ENCODE measurements at places on chromosomes 3 and 15.
A peak's percentile ranks its signal among the peaks of the same experiment; 100 is the strongest.

DNA sequence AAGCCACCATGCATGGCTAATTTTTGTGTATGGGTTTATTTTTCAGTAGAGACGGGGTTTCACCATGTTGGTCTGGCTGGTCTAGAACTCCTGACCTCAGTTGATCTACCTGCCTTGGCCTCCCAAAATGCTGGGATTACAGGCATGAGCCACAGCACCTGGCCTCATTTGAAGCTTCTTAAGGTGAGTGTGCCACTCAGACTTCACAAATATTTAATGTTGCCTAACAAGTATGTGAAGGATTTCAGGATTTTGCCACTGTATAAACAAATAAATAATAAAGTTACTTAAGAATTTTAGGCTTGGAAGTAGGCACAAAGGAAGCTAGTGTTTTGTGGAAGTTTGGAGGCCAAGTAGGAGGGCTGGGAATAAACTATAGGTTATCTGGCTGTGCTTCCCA is 73.5 kb downstream of the FGF12 start:
- no peak for DNase-seq

- no peak for DNase-seq
Measured at GRCh38 chr3:61936344-61936937, 375.1 kb downstream of the PTPRG start.

- no peak for DNase-seq
Measured at GRCh38 chr3:133453383-133453782, 53.5 kb downstream of the BFSP2 start.

DNA sequence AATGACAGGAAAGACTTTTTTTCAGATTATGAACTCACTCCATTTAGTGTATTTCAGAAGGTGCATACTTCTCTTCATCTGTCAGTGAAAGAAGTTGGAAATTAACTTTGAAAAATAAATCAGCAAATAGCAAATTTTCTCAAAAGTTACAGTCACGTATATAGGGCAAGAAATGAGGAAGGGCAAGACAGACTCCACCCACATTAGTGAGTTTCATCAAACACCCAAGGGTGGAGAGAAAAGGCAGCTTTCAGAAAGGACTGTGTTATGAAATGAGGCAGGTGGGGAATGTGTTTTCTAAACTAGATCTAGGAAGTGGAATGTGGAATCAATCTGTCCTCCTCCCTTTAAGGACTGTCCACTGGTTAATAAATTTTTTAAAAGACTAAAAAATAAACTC is 2.9 kb downstream of the SLC22A13 start:
- DNase-seq: no peak

GRCh38 chr15:68328443-68328842 is 50.9 kb downstream of the FEM1B start:
- no peak for DNase-seq

- DNase-seq: no peak
Measured at GRCh38 chr3:14431452-14431916, 29.1 kb downstream of the SLC6A6 start.

DNA sequence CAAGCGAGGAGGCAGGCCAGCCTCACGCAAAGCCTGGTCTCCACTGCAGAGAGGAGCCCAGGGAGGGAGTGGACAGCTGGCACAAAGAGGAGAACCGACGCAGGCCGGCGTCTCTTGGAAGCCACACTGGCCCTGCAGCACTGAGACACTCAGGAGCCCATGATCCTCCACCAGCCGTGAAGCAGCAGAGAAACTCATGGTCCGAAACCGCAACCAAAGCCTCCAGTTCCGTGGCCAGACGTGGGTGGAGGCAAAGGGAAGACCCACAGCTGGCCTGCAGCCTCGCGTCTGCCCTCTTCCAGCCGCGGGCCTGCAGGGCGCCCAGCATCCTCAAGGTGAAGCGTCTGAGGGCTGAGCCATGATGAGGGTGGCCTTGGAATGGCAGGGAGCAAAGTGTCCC is 62.2 kb upstream of the SEC61A1 start:
- no peak for DNase-seq

DNA sequence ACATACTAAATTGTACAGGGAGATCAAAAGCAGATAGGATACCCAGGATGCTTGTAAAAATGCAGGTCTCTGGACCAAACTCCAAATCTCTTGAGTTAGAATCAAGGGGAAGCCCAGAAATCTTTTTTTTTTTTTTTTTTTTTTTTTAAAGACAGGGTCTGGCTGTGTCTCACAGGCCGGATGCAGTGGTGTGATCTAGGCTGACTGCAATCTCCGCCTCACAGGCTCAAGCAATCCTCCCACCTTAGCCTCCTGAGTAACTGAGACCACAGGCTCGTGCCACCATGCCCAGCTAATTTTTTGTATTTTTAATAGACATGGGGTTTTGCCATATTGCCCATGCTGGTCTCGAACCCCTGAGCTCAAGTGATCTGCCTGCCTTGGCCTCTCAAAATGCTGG is 373.5 kb downstream of the SHQ1 start:
- DNase-seq: no peak

DNA sequence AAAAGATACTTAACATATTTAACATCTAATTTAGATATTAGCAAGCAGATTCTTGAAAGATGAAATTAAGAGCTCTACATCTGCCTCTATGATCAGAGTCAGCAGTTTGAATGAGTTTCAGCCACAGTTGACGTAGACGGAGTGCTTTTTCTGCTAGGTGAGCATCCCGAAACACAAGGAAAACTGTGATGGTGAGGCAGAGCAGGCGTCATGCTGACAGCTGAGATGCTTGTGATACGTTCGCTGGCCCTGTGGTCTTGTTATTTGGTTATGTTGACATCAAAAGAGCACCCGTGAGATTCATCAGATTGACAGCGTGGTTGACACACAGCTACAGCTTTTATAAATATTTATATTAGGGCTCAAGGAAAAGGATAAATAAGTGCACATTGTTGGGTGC is 19.6 kb upstream of the GOLGA8B start:
- DNase-seq: no peak

DNA sequence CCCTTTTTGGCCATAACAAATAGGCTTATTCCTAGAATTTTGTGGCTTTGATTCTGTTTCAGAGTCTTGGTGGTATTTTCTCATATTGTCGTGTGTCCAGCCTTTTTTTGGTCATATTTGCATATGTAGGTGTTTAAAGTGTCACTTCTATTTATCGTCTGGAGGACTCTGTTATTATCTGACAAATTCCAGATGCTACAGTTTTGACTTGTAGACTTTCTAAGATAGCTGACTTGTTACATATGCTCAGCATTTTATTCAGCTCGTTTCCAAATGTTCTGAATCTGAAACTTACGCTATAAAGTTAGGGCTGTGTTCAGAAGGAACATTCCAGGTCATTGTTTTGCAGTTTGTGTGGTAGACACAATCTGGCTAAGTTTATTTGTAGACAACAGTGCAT is 1.9 kb downstream of the PPP4R2 start:
- DNase-seq: no peak

DNA sequence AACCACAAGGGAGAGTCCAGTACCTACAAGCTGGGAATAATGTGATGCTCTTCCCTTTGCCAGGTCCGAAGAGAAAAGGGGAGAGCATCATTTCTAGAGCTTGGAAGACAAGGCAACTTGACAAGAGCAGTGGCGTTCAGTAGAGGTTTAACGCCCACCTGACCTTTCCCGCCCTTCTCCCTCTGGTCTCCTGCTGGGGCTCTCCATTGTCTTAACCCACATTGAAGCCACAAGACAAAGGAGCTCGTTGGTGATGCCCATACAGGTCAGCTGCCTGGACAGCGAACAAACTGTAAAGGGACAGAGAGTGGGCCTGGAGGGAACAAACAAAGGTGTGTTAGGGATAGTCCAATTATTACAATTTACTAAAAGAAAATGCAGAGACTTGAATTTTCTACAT is 13.1 kb upstream of the DUT start:
- DNase-seq: no peak

DNA sequence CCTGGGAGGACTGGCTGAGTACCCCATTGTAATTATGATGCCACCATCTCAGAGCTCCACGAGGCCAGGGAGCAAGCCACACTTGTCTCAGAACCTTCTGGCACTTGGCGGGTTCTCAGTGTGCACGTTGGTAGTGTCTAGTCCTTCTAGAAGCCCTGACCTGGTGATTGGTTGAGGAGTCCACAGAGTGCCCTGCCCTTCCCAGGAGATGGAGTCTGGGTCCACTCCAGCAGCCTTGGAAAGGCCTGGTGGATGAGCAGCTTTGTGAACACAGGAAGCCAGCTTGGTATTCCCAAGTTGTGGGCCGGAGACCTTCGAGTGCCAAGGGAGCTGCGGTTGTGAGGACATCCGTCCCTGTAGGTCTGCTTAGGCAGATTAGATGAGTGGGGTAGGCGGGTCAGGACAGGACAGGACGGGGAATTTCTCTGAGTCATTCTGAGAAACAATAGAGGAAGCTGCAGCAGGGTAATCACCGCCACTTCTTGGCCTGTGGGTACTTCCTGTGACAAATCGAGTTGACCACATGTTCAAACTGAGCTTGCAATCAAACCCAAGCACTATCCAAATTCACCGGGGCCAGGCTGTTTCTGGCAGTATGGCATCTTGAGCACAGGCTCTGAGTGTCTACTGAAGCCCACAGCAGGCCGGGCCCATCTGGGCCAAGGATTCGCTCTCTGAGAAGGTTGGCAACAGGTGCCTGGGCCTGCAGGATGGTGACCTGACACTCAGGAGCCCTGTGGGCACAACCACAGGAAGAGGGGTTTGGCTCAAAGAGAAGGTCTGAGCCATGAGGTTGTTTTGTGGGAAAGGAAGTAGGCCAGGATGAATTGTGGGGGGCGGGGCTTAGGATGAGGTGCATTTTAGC is 71.5 kb upstream of the PLXNA1 start:
- peak; percentile 36 for DNase-seq

DNA sequence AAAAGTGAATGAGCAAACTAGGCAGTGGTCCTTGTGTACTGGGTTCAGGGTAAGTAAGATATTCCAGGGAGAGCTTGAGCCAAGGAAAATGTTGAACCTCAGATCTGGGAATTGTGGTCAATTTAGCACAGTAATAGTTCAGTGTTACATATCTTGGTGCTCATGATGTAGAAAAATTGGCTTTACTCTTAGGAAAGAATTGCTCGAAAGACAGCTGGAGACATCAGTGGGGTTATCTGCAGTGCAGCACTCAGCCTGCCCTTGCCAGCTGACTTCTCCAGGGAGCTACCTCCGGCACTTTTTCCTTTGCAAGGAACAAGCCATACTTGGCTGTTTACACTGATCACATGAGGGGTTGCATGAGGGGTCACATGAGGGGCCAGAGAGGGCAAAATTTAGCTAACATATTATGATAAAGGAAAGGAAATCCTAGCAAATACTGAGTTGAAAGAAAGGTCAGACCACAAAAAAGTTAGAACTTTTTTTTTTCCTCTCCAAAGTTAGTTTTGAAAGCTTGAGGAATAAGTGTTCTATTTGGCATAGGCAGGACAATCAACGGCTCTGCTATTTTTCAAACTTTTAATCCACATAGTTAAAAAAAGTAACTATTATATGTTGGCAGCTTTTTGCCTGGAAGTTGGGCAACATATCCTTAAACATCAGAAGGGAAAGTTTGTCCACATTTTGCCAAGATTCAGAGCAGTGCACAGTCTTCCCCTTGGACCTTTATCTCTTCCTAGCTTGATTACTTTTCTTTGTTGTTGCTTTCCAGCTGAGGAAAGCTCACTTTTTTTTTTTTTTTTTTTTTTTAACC is 92.4 kb downstream of the COL6A6 start:
- no peak for DNase-seq

DNA sequence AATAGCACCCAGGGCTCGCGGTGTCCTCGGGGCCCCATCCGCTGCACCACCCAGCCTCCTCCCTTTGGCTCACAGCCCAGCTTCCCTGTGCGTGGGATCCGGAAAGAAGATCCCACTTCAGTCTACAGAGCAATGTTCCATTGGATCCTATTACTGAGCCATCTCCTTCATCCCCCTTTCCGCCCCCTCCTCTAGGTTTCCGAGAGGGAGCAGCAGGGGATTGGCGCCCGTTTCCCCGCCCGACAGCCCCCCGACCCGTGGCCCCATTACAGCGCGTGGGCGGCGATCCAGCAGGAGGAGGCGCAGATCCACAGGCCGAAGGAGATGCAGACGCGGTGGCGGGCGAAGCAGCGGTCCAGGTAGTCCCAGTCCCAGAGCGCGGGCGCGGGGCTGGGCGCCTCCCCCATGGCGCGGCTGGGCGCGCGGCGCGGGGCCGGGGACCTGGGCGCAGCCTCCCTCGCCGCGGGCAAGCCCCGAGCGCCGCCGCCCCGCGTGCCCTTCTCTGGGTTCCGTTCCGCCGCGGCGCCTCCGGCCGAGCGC is 340 bp downstream of the TMEM44 start:
- DNase-seq: no peak

DNA sequence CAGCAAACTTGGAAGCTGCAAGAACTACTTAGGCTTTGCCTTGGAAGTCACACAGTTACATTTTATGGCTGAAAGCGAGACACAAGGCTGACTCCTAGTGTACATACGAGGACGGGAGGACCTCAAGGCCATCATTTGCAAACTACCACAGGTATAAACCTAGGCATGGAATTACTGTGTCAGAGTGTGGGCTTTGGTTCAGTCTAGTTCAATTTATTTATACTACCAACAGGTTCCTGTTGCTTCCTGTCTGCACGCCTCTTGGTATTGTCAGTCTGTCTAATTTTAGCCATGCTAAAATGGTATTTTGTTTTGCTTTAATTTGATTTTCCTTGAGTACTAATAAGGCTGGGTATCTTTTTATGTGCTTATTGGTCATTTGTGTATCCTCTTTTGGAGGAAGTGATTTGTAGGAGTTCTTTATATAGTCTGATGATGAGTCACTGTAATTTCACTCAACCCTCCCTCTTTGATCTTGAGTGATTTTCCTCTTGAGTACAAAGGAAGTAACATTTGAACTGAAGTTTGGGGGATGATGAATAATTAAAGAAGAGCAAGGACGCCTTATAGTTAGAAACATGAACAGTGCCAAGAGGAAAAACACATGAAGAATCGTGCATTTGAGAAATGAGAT is 8.2 kb downstream of the ANKRD34C start:
- no peak for DNase-seq

DNA sequence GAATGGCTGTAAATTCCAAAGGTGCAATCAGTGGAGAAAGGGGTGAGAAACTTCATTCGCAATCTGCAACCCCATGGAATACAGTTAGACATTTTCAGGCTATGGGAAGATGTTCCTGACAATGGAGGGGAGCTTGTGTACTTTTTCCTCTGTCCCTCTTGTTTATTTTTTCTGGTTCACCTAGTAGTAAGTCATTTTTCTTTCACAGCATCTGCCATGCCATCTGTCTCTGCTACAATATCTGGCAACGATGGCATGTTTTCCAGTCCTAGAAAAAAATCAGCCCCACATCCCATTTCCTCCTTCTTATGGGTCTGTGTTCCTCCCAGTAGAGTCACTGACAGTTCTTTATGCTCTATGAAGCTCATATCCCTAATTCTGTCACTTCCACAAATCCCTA is 76.0 kb downstream of the SSR3 start:
- no peak for DNase-seq
